ENCODE measurements at places on chromosomes 12 and 14.

DNA sequence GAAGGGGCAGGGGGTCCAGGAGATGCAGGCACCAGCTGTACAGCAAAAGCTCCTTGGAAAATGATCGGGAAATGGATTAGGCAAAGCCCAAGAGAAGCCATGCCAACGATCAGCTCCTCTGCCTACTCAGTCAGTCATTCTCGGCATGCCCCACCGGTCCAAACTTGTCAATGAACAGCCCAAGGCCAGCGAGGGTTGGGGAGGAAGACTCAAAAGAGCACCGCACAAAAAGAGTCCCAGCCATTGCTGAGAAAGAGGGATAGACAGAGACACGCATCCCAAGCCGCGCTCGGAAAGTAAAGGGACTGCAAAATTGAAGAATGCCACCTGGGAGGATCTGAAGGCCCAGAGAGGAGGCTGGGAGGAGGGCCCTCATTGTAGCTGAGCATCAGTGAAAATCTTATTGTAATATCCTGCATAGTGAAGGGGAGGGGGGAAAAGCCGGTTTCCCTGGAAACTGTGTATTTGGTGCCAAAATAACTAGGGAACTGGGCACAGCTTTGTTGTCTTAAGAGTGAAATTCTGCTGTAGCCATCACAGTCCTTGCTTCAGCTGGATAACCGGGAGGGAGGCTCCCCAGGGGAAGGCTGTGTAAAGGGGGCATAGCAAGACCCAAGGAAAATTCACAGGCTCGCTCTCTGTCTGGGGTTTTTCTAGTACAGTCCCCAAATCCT, 4.7 kb downstream of the KDM2B start:
- no peak for DNase-seq

GRCh38 chr14:93171376-93171775, 13.3 kb downstream of the MOAP1 start:
- DNase-seq = no peak

DNA sequence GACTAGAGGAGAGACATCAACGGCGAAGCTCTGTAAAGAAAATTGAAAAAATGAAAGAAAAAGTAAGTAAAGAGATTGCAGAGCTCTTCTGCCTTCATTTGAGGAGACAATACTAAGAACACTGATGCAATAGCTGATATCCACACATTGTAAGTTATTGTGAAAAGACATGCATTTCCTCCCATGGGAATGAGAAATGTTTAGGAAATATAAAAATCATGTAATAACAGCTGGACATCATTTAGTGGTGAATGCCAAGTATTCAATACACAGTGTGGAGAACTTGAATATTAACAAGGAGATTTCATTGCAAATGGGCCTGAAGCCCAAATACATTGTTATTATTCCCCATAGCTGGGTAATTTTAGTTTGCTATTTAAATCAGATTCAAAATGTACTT, 179.2 kb downstream of the KICS2 start:
- no peak for DNase-seq

DNA sequence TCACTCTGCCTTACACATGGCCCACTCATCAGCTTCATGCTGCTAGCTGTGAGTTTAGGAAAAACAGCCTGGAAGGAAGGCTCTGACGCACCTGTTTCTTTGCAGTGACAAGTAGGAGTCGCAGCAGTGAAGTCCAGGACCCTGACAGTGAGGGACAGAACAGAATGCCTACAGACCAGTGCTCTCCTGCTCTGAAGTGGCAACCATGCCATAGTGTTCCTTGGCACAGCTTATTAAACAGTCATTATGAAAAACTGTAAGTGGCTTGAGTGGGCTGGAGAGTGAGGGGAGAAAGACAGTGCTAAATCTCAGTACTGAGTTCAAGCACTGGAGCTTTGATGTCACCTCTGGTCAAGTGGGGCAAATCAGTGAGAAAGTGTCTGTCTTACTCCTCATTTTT, 61.7 kb downstream of the MYRFL start:
- no peak for DNase-seq
